Stimulated activated CD8-positive, alpha-beta memory T cell treated with anti-CD3 and anti-CD28 coated beads, Interleukin-15, amount 100 ng/mL, for 24 hours (primary cell): ENCODE measurements at places on chromosomes 1 and 21.

DNA sequence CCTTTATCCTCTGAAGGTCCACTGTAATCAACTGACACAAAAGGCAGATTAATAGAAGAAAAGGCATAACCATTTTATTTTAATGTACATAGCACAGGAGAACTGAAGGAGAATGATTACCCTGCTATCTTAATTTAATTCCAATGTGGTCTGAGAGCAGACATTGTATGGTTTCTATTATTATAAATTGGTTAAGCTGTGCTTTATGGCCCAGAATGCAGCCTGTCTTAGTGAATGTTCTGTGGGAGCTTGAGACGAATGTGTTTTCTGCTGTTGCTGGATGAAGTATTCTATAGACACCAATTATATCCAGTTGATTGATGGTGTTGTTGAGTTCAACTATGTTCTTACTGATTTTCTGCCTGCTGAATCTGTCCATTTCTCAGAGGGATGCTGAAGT lies 25.0 kb upstream of the SLC2A1 start:
- no peak for DNase-seq

DNA sequence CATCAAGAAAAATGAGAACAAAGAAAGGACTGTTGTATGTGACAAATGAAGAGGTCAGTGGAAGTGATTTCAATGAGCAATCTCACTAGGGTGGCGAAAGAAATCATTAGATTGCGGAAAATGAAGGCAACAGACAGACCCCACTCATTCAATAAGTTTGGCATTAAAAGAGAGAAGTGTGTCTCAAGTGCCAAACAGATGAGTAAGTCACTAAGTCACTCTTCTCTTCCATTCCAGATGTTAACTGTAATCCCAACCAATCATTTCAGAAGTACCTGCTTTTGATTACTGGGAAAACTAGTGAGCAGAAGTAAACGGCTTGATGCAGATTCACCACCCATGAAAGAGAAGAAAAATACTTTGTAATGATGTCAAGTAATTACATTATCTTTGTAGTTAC lies 144.3 kb upstream of the PRMT6 start:
- no peak for DNase-seq

- DNase-seq, result no peak
These were observed 23.9 kb downstream of the BTF3L4 start for GRCh38 chr1:52080014-52080415.

GRCh38 chr1:109990302-109990653 lies 5.7 kb downstream of the AHCYL1 start:
- no peak for DNase-seq

DNA sequence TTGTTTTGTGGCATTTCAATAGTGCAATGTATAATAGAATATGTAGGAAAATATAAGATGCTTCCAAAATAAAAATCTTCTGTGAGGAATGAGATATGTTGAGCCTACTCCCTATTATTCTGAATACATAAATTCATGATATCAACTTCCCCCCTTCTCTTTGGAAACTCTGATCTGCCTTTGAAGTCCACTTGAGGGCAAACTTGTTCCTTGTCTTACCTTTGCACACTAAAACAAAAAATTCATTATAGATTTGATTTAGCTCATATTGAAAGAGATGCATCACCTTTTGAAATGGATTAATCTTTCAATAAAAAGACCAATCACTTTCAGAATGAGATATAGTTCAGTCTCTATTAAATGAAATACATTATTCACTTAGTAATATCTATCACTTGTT lies 580.7 kb upstream of the ADGRL4 start:
- DNase-seq, result no peak
